ENCODE measurements at places on chromosomes 4 and X.

DNA sequence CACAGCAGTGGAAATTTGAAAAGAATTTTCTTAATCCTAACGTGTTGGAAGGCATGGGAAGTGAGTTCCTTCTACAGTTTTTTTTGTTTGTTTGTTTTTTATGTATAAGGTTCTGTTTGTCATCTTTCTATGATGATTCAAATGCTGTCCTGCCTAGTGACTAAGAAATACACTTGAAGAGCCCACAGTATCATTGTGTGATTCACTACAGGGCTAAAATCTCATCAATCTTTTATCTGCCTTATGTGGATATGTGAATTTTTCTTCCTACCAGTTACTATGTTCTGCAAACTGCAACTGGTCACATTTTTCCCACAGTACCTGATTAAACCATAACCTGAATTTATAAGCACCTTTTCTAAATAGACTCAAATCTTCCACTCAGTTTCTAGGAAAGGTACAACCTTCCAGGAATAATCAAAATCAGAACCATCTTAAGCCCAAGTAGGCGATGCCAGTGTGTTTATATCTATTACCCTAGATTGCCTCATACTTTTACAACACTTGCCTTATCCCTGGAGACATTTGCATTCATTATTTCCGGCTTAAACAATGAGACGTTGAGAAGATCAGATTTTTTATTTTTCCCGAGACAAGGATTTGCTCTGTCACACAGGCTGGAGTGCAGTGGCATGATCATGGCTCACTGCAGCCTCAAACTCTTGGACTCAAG, 214.6 kb upstream of the GALNT7 start:
- no peak for DNase-seq

GRCh38 chrX:24333371-24333770, 19.5 kb upstream of the SUPT20HL2 start:
- DNase-seq, result no peak

GRCh38 chr4:25162566-25162965, 2.3 kb upstream of the SEPSECS start:
- DNase-seq, result no peak

DNA sequence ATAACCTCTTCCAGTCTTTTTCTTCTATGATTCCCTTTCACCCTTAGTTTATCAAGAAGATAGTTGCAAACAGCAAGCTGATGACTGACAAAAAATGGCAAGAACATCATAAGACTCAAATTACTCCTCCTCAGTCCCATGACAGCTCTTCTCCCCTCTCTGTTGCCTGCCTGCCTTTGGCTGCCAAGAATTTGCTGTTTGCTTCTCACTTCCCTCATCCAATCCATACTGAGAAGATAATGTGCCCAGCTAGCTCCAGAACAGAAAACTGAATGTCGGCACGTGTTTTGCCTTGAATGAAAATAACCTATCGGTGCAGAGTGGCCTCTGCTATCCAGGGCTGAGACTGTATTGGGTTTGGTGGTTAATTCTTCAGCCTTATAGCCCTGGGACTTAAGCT, 192.1 kb downstream of the PPARGC1A start:
- DNase-seq, result no peak

DNA sequence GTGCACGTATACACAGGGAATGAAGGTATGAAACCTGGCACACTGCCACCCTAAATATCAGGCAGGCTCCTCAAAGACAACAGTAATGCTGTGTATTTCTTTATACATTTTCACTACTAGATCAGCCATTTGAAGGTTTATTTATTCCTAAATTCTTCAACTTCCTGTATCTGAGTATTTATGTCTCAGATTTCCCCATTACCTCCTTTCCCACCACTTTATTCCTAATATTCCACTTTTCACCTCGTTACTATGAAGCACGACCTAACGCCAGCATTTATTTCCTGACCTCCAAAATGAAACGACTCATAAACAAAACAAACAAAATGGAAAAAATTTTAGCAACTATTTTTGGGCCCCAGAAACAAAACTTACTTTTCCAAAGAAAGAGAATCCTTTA, 69.6 kb downstream of the MAML3 start:
- DNase-seq, result no peak

GRCh38 chrX:22135171-22135711, 103.1 kb downstream of the PHEX start:
- DNase-seq, result no peak

DNA sequence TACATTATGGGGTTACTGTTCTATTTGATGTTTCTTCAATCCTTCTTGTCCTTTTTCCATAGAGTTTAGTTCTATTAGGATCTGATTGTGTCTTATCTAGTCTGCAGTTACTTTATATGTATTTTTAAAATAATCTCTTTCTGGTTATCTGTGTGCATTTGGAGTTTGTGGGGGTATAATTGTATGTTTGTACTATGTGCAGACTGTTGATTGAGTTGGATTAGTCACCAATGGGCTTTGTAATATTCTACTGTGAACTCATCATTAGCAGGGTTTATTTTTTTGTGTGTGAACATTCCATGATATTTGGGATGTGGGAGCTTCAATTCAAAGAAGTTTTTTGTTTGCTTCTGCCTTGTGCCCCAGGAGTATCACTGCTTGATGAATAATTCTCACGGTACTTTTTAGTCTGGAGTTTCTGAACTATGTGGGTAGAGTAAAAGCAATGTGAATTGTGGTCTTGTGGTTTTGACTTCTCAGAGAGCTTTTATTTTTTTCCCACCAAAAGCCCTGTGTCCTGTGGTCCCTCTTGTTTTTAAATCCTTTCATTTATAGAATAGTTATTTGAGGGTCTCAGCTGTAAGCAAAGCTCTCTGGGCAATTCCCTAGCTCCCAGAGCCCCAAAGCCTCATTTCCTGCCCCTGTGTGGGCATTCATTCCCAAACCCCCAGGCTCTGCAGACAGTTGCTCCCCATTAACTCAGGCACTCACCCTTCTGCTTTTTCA, 127.8 kb downstream of the PHKA2 start:
- no peak for DNase-seq

GRCh38 chr4:41136456-41136855, 77.9 kb downstream of the APBB2 start:
- DNase-seq, result no peak

DNA sequence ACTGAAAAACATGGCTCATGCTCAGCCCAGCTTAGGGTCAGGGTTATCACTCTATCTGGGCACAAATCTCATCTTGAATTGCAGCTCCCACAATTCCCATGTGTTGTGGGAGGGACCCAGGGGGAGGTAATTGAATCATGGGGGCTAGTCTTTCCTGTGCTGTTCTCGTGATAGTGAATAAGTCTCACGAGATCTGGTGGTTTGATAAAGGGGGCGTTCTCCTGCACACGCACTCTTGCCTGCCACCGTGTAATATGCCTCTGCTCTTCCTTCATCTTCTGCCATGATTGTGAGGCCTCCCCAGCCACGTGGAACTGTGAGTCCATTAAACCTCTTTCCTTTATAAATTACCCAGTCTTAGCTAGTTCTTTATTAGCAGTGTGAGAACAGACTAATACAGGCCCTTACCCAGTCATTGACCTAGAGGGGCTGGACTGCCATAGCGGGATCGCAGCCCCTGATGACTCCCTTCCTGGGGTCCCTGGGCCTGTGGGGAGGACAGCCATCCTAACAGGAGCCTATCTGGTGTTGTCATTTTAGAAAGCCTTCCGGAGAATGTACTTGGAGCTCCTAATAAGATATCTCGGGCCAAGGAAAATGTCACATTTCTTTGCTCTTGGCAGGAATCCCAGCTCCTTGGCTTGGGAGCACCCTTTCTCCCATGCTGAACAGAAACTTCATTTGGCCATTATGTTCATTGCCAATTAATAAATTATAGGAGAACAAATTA, 112.6 kb downstream of the PHKA2 start:
- no peak for DNase-seq

- no peak for DNase-seq
Observed at GRCh38 chrX:23616361-23616760, 50.9 kb upstream of the PRDX4 start.

DNA sequence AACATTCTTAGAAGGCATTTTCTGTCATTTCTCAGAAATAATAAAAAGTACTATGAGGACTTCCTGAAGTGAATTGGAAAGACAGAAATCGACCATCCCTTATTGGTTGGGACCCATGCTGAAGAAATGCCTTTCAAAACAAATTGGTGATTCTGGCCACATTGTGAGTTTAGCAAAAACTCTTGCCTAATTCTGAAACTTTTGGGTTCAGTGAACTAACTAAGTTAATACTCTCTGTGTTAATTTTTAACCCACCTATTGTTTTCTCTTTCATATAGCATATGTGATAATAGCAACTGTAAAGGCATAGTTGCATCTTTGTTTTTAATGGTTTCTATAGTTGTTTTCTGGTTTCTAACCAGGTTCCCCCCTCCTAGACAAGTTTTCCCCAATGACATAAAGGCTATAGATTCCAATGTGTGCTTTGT, 129.3 kb upstream of the FAT1 start:
- no peak for DNase-seq

DNA sequence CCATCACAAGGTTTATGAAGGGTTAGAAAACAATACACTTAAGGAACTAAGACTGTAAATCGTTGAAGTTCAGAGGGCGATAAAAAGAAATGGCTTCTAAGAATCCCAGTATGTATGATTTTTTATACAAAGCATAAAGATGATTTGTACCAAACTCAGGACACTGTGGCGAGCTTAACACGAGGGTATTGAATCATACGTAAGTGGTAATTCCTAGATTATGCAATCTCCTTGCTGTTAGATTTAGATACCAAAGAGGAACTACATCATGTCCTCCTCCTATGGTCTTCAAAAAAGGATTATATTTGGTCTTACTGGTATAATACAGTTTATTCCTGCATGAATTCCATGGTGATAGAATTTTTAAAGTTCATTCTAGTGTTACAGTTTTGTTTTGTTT, 23.9 kb downstream of the NFKB1 start:
- DNase-seq, result no peak

DNA sequence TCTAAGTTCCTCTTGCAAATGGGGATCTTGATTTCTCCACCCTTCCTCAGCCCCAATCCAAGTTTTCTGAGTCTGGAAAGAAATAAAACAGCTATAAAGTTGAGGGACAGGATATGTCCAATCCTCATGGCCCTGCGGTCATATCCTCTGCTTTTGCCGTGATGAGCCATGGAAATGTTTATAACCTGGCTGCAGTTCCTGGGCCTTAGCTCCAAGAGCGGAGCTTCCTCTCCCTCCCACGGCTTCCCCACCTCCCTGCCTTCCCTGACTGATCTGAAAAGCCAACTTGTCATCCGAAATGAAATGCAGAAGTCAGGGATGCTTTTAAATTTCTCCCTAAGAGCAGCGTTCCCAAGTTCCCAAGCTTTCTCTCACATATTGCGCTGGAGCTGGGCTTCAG, 221.5 kb upstream of the SFRP2 start:
- DNase-seq, result no peak

- DNase-seq, result no peak
Observed at GRCh38 chr4:132526652-132527051, 622.4 kb upstream of the PCDH10 start.

DNA sequence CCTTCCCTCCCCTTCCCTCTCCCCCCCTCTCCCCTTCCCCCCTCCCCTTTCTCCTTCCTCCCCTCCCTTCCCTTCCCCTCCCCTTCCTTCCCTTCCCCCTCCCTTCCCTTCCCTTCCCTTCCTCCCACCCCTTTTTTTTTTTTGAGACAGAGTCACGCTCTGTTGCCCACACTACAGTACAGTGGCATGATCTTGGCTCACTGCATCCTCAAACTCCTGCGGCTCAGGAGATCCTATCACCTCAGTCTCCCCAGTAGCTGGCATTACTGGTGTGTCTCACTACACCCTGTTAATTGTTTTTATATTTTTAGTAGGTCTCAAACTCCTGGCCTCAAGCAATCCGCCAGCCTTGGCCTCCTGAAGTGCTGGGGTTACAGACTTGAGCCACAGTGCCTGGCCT, 66.6 kb downstream of the TBC1D9 start:
- no peak for DNase-seq

DNA sequence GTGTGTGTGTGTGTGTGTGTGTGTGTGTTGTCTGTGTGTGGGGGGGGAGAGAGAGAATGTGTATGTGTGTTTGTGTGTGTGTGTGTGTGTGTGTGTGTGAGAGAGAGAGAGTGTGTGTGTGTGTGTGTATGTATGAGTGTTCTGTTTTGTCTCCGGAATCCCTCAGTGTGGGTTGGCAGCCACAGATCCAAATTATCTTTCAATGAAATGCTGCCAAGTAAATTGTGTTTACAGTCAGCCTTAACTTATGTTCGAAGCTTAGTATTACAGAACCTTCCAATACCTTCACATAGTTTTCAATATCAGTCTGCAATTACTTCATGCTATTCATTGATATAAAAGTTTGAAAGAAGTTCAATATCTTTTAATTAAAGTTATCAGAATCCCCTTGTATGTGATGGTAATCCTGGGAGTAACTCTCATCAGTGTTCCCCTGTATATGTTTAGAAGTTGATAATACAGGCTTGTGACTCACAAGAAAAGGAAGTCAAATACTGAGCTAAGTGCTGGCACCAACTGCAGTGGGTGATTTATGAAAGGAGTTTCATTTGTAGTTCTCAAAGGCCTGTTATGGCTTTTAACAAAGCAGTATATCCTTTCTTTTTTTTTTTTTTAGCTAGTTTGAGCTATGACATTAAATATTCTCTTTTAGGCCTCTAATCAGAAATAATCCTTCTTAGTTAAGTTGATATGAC, 51.6 kb upstream of the HTR2C start:
- DNase-seq, result no peak

DNA sequence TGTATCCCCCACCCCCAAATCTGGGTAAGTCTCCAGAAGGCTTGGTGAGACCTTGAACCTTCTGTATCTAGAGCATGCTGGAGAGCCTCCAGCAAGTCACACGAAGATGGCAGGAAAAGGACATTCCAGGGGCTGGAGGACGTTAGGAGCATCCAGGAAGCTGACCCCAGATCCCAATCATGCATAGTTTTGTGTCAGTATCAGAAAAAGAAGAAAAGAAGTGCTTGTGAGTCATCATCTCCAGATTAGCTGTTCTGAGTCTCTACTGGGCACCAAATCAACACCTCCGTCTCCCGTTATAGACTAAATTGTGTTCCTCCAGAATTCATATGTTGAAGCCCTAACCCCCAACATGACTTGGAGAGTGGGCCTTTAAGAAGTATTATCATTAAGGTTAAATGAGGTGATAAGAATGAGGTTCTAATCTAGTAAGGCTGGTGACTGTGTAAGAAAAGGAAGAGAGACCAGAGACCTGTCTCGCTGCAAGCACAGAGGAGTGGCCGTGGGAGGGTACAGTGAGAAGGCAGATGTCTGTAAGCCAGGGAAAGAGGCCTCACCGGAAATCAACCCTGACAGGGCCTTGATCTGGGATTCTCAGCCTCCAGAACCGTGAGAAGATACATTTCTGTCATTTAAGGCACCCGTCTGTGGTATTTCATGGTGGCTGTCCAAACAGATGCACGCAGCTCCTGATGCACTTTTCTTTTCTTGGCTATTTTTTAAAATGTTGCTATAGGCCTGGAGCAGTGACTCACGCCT, 38.1 kb upstream of the CLDN24 start:
- DNase-seq, result no peak

- DNase-seq, result no peak
Observed at GRCh38 chrX:51862920-51863319, 30.5 kb upstream of the MAGED1 start.

DNA sequence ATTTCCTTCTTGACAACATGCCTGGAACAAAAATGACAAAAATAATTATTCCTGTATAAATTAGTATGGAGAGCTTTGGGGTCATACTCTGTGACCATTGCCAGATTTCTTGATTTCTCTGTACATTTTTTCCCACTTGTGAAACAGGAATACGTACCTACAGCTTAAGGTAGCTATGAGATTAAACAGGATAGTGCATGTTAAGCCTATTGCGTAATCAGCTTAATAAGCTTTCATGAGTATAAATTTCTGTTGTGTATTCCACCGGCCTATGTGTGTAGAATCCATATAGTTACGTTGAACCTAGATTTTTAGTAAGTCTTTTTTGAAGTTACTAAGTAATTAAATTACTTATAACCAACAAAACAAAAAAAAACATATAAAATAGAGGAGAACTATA, 334.9 kb downstream of the DCTD start:
- no peak for DNase-seq

All from stimulated activated CD4-positive, alpha-beta T cell treated with anti-CD3 and anti-CD28 coated beads, Interleukin-4, amount 100 ng/mL, for 4 hours (primary cell).